ENCODE measurements at places on chromosomes 6 and 20.
A peak's percentile ranks its signal among the peaks of the same experiment; 100 is the strongest.

- no peak for DNase-seq
Observed at GRCh38 chr6:108312605-108313004, 17.8 kb downstream of the AFG1L start.

GRCh38 chr20:7841291-7841970, 98.8 kb downstream of the HAO1 start:
- DNase-seq: no peak

DNA sequence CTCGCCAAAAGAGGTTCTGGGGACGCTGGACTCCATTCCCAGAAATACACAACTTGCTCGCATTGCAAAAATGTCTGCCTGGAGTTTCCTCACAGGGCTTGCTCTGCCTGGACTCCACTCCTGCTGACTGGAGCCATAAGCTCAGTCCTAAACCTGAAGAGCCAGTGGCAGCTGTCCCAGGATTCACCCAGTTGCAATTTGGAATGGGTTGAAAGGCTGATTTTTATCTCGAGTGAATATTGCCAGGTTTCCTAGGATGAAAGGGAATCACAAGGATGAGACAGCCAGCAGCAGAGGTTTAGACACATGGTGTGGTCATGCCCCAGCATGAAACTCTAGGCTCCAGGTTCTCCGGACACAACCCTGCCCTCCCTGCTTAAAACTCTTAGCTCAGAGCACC, 223.3 kb downstream of the BMP7 start:
- DNase-seq: no peak

GRCh38 chr6:72421387-72421786, 200.5 kb upstream of the KCNQ5 start:
- DNase-seq: no peak

- no peak for DNase-seq
Observed at GRCh38 chr6:93751969-93752368, 332.6 kb upstream of the EPHA7 start.

DNA sequence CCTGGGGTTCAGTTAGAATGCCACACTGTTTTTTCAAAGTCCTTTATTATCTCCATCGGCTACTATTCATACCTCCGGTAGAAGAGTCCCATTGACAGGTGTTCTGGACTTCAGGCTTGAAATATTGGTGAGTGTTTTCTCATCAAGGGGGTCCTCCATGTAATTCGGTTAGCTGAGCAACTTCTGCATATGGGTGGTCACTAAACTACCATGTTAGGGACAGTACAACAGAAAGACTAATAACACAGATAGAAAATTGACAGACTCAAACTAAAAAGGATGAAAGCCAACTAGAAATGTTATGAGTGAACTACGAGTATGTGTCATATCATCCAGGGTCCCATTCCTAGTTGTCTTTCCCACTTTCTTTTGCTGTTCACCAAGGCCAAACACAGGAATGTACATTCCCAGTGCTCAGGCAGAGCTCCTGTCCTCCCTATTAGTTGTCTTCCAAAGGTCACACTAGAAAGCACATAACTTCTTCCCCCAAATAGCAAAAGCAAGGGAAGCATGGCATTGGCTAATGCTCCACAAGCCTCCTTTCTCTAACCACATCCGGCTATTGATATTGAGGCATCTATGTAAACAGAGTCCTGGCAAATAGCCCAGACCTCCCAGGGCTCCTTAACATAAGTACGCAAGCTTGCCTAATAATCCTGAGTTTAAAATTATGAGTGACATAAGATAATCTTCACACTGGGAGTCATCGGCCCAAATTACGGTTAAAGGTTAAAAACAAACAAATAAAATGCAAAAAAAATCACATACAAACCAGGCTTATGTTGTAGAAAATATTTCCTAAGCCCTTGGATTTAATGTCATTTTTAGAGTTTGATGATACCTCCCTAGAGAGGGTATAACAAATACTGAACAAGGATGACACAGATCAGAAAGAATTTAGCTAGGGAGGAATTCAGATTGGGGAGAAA, 13.2 kb downstream of the CCN2 start:
- no peak for DNase-seq

GRCh38 chr6:21924002-21924401, 330.5 kb downstream of the SOX4 start:
- DNase-seq: no peak

GRCh38 chr6:150866991-150867501, 1.5 kb downstream of the MTHFD1L start:
- no peak for DNase-seq

- no peak for DNase-seq
Observed at GRCh38 chr20:21941941-21942805, 236.7 kb downstream of the PAX1 start.

DNA sequence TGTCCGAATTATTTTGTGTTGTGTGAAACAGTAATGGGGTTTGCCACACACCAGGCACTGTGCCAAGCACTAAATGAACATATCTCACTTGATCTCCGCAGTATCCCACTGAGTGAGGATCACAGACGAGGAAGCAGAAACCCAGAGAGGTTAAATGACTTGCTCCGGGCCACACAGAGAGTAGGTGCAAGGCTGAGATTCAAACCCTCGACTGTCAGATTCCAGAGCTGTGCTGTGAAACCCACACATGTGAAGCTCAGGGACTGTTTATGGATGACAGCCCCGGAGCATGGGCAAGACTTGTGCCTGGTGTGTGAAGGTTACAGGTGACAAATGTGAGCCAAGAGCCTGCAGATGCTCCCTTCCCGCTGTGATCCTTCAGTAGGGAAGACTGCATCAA, 87.8 kb upstream of the SIRPA start:
- no peak for DNase-seq

GRCh38 chr6:44224029-44224964, 902 bp downstream of the SLC29A1 start:
- no peak for DNase-seq

DNA sequence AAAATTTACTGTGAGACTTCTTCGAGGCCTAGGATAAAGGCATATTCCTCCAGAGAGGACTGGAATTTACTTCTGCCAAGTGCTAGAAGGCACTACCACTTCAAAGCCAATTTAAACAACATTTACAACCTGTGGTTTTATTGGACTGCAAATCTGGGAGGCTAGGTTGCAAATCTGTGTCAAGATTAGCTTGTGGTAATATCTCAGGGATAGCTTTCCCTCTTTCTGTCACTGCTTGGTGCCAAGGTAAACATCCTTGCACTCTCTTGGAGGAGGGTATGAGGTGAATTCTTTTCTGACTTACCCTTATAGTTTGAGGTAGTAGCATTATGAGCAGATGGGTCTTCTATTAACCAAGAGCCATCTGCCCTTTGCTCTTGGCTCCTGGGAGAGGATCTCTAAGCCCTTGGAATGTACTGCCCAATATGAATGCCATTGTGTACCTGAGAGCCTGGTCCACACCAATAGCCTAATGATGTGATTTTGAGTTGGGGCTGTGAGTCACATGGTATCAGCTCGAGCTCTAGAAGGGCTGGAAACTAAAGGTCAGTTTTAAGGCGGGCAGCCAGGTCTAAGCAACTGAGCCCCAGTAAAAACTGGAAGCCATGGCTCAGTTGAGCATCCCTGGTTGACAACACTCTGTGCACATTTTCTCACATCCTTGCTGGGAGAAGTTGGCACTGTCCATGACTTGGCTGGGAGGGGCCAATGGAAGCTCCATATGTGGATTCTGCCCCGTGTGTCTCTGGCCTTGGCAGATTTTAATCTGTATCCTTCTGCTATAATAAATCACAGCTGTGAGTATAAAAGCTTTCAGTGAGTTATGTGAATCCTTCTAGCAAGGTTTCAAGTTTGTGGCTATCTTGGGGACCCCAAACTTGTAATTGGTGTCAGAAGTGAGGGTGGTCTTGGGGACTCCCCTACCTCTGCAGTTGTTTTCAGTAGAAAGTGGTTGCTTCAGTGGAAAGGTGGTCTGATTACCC, 188.1 kb downstream of the UBE3D start:
- DNase-seq: no peak

DNA sequence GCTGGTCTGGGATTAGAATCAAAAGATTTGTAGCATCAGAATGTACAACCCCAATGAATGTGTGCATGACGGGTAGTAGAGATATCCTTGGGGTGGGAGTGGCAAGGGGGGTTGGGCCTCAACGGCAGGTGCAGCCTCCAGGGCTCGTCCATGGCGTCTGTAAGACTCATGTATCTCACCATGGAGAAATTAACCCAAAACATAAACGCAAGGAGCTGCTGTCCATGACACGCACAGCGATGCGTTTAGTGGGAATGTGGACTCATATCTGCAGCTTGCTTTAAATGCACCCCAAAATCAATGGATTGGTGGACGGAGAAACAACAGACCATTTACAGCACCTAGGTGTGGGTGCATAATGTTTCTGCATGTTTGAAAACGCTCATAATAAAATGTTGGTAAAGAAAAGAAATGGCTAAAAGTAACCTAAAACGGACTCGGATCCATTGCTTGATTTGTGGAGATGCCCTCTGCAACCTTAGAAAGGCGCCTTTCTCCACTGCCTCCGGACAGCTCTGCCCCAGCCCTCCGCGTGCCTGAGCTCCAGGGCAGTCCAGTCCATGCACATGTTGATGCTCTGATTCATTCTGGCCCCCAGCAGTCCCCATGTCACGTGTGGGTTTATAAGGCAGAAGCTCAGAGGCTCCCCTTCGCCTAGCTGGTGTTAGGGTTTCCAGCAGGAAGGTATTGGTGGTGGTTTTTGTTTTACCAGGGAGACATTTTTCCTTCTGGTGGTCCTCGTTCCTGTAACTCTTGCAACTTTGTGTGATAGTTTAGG, 24.5 kb downstream of the PYGB start:
- no peak for DNase-seq

- DNase-seq: peak; percentile 59
Observed at GRCh38 chr20:50120935-50121693, 8.2 kb upstream of the UBE2V1 start.

DNA sequence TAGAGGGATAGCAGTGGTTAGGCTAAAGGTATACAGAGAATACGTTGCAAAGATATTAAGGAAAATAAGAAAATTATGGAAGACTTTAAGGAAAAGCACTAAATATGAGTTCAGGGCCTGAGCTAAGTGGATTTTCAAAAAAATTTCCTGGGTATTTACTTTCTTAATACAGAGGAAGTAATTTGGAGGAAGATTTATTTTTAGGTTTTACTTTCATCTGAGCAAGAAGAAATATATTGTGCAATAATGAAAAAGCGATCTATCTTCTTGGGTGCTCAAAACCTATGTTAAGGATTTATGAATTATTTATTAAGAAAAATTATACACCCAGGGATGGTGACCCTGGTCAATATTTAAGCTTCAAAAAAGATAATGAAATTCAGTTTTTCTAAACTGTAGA, 224.7 kb downstream of the PLCB1 start:
- no peak for DNase-seq

DNA sequence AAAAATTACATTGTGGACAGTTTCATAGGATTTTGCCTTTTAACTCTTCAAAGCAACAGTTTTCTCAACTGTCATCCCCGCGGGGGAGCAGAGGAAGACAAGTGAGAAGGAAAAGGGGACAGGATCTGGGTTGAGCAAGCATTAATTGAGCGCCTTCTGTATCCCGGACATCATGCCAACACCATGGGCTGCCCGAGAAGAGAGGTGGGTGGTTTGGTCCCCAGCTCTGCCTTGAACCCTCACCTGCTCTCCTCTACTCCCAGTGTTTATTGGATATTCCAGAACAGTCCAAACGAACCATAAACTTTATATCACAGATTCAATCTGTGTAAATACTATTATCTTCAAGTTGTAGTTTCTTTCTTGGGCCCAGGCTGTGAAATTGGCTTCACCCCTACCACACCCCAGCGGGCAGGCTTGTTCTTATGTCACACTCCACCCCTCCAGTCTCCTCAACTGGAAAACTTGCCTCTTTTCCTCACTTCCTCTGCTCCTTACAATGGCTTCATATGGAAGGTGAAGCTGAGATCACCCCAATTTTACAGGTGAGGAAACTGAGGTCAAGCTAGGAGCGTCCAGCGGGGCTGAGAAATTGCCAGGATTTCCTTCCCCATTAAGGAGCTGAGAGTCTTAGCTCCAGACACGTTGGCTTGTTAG, 6.0 kb downstream of the PCK1 start:
- DNase-seq: no peak

GRCh38 chr6:40891131-40891530, 147.9 kb downstream of the UNC5CL start:
- no peak for DNase-seq

GRCh38 chr20:5118220-5119142, 1.3 kb downstream of the PCNA start:
- DNase-seq: no peak

GRCh38 chr20:59300333-59301081, at the start of gene EDN3:
EDN3 (plus strand) TSS chr20:59300611; CDS start chr20:59300813, 202 bp downstream.
- no peak for DNase-seq

DNA sequence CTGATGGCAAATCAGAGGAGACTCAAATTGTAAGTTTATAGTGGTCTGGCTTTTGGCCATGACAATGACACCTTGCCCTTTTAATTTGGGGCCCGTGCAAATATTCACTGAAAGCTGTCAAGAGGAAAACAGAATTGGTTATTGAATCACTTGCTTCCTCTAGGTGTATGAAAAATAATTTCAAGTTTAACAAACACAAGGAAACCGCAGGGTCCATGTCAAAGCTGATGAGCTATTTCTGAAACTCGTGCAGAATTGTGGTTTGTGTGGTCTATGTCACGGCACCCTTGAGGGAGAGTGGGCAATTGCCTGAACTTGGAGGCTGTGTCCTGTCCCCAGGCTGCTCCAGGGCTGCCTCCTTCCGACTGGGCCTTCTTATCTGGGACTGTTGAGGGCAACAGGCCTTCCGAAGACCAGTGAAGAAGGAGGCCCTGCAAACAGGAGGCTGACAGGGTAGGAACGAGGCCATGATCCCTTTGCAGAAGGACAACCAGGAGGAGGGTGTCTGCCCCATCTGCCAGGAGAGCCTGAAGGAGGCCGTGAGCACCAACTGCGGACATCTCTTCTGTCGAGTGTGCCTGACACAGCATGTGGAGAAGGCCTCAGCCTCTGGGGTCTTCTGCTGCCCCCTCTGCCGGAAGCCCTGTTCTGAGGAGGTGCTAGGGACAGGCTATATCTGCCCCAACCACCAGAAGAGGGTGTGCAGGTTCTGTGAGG, 788 bp downstream of the TRIM40 start:
- no peak for DNase-seq

GRCh38 chr6:72933233-72933632, 292.1 kb downstream of the KHDC1L start:
- DNase-seq: no peak

DNA sequence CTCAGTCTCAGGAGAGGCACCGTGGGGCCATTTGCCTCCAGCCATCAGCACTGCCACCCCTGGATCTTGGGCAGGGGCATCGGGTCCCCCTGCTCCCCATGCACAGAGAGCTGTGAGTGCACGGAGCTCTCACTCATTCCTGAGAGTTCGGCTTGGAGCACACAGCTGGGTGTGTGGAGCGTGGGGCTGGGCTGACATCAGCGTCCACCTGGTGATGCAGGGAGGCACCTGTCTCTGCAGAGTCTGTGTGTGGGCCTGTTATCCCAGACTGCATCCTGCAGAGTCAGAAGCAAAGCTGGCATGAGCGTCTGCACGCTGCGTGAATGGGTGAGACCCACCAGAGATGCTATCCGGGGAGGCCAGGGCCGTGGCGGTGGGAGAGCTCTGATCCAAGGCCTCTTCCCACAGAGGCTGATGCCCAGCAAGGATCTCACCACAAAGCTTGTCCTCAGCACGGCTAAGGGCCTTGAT, 248.8 kb upstream of the AFDN start:
- DNase-seq: no peak

- no peak for DNase-seq
Observed at GRCh38 chr6:125533710-125534397, 215.6 kb upstream of the HEY2 start.
